Heart right ventricle (tissue), 16 donors: ENCODE measurements at places on chromosomes 12 and 14. TPM values are rescaled to one million over a fixed set of nuclear protein-coding genes. Genes with fewer than 3 reads are reported as not detected.
A peak's percentile ranks its signal among the peaks of the same experiment; 100 is the strongest.

Gene TDRD9
- total RNA-seq = 1.6 TPM

- no peak for DNase-seq
Observed at GRCh38 chr14:84017495-84017894, 1512.4 kb upstream of the FLRT2 start.

- DNase-seq = no peak
Observed at GRCh38 chr14:67967206-67967605, 147.6 kb downstream of the RAD51B start.

GRCh38 chr12:120394483-120395367 is 25.8 kb upstream of the MSI1 start:
- DNase-seq = no peak

- no peak for DNase-seq
Observed at GRCh38 chr14:79596551-79596950, 614.8 kb downstream of the DIO2 start.

GRCh38 chr14:89267163-89267562 is 149.9 kb downstream of the FOXN3 start:
- DNase-seq = no peak

GRCh38 chr12:56317675-56318074 is 1.9 kb upstream of the CNPY2 start:
- DNase-seq = no peak

DNA sequence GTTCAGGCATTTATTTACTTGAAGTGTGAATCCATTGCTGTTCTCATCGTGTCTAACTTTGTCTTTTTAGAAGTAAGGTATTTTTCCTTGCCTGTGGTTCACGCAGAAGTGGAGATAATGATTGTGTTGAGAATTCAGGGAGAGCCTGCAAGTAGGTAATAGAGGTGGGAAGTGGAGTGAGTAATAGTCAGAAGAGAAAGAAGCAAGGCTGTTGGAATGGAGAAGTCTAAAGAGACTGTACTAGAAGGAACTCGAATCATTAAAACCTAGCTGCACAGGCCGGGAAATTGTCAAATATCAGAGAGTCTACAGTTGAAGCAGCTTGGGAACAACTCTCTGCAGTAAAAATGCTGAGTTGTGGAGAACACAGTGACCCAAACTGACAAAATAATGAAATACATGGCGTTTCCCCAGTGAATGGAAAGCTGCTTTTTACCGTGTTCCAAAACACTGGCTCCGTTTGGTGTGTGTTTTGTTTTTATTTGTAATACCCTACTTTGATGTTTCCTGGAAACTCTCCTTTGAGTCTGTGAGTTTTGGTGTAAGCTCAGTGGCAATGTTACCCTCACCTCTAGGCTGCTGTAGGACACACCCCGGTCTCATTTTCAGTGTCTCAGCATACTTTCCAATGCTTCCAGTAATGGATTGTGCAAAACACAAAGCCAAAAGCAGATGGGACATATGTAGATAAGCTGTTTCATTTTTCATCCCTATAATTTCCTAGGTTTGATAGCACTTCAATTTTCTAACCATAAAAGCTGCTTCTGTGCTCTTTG is 146.6 kb downstream of the CRADD start:
- DNase-seq = no peak

Gene WNT1
- total RNA-seq = not detected

Gene SIX4
- total RNA-seq = 0.72 TPM

GRCh38 chr12:4701395-4702190 is 18.6 kb upstream of the GALNT8 start:
- DNase-seq = no peak

DNA sequence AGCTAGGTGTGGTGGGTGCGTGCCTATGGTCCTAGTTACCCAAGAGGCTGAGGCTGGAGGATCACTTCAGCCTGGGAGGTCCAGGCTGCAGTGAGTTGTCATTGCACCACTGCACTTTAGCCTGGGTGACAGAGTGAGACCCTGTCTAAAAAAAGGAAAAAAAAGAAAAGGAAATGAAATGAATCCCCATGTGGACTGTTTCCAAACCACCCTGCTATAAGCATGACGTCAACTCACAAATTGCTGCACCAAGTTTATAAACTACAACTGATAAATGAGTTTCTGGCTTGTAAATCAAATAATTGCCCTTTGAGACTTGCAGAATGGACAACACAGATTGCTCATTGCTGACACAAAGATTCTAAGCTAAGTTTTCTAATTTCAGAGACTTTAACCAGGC is 51.0 kb upstream of the STK38L start:
- no peak for DNase-seq

- no peak for DNase-seq
Observed at GRCh38 chr14:78242086-78242485, 71.9 kb downstream of the NRXN3 start.

Gene ACOT6
- not detected for total RNA-seq

Gene EFS
- 3.7 TPM for total RNA-seq

- DNase-seq = no peak
Observed at GRCh38 chr14:31071151-31071550, 45.0 kb upstream of the STRN3 start.

Gene GMPR2
- 28.6 TPM for total RNA-seq

GRCh38 chr12:108484431-108484830 is 30.6 kb upstream of the FICD start:
- no peak for DNase-seq

DNA sequence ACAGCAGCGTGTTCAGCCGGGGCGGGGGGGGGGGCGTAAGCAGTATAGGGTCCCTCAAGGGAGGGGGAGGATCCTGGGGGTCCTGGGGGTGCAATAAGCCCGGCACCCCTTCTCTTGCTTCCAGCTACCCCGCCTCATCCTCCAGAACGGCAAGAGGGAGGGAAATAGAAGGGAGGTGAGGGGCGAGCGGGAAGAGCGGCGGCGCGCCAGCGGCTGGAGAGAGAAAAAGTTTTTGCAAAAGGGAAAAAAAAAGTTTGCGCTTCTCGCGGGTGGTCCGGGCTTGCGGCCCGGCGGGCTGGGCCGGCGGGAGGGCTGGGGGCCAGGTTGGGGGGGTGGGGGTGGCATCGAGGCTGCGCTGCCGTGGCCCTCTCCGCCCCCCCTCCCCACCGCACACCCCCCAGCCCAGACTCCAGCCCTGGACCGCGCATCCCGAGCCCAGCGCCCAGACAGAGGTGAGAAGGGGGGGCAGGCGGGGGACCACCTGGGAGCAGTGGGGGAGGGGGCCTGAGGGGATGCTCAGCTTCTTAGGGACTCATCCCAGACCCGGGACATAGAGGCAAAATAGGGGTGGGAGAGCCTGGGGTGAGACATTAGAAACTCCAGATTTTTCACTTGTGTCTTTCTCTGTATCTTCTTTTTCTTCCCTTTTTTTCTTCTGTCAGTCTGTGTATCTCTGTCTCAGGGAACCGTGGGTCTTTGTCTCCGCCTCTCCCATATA is at the start of gene GLI1:
Gene GLI1, plus strand, starts transcription at position 36 of the 718 bp plus-strand sequence. CDS start 3,907 bp downstream, outside the sequence.
- no peak for DNase-seq

GRCh38 chr14:101473045-101473729 is 88.1 kb upstream of the DIO3 start:
- no peak for DNase-seq

DNA sequence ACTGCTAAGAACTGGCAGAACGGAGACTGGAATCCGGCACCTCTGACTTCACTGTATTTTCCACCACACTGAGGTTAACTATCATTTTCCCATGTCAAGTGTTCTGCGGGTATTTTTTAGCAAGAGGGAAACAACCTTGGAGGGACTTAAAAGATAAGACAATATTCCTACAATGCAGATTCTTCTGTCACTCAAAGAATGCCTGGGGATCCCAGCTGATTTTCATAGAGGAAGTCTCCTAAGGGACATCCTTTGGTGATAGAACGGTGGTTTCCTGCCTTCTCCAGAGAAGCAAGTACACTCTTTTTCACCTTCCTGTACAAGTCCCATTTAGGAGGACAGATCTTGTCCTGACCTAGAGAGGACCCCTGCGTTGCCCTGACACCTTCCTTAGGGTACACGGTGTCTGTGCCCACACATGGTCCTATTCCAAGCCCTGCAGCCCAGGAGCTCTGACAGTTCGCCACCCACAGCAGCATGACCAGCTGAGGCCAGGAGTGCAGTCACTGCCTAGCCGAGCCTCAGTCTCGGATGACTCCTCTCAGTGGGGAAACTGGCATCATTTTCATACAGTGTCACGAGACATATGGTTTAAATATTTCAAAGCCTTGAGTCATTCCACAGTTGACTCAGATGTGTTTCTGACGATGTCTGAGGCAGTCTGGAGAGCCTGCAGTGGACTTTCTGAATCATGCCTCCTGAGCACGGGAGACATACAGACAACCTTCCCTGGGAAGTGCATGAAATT is 181.3 kb upstream of the FKBP4 start:
- DNase-seq = no peak

DNA sequence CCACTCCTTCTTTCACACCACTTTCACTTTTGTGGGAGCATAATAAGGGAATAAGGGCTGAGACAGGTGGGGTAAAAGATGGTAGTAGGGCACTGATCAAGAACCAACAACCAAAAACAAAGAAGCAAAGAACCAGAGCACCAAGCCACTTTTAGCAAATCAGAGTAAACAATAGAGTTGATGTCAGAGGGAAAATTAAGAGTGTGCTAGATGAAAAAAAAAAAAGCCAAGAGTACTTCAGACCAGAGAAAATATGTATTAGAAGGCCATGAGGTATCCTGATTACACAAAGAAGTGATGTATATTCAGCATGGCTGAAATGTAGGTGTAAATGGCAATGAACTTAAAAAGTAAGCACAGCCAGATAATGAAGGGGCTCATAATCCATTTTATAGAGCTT is 75.4 kb downstream of the ABCC9 start:
- DNase-seq = no peak

GRCh38 chr12:15882118-15882971 is at the start of gene STRAP:
Gene STRAP, plus strand, starts transcription at chr12:15882387. Its CDS starts 321 bp downstream, at chr12:15882708.
- peak; percentile 96 for DNase-seq

DNA sequence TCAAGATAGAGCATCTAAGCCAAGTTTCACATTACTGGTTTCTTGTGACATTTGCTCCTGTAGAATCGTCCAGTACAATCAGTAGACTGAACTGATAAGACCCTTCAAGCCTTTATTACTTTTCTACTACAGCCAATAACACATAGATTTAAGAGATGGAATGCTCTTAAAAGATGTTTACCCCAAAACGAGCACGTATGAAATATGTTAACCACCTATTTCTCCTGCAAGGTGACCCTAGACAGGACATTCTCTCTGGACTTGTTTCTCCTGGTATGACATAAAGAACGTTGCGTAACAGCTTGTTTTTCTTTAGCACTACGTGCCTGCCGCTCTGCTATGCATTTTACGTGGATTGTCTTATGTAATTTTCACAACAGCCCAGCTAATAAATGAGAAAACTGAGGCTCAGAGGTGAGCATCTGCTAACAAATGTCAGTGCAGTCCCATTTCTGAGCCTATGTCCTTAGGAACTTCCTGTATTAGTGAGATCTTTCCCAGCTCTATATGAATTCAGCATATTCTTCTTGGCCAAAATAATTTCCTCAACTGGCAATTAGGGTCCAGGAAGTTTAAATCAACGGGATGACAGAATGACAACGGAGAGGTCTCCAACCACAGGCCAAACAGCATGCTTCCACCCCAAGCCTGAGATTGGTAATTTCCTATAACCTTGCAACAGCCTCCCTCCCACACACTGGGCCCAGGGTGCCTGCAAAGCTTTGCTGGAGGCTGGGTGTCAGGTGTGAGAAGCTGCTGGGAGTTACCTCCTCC is 3.7 kb downstream of the NFKBIA start:
- DNase-seq = no peak

- no peak for DNase-seq
Observed at GRCh38 chr12:30026621-30027234, 243.0 kb upstream of the TMTC1 start.

DNA sequence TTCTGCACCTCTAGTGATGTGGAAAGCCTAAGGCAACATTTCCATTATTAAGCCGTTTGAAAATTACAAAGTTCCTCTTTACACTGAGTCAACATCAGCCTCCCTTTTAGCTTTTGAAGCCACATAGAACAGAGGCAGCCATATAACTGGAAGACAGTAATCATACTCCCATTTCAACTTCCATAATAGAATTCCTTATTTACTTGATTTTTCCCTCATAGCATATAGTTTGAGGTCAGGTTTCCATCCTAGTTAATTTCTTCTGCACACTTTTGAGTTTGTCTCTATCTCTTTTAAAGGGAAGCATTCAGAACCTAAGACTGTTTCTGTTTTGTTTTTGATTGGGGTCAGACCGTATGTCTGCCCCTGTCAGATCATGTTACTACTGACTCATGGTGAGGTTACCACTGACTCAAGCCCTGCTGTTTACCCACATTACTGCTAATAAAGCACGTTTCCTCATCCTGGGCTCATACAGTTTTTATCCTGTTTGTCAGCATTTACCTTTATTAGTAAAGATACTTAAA is 161.0 kb downstream of the SLC38A4 start:
- DNase-seq = no peak

DNA sequence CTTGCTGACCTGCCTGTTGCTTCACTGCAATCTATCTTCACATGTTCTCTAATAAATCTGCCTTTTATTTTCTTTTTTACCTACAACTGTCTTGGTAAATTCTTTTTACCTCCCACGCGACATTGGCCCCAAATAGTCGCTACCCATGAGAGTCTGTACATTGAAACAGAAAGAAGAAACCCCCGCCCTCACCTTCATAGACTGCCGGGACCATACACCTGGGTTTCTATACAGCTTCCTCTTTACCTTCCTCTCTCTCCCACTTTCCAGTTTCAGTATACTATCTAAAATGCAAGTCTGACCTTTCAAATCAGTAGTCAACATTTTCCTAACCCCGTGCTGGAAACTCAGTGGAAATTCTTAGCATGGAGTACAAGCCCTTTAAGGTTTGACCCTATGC is 4.8 kb downstream of the SLC8A3 start:
- no peak for DNase-seq

DNA sequence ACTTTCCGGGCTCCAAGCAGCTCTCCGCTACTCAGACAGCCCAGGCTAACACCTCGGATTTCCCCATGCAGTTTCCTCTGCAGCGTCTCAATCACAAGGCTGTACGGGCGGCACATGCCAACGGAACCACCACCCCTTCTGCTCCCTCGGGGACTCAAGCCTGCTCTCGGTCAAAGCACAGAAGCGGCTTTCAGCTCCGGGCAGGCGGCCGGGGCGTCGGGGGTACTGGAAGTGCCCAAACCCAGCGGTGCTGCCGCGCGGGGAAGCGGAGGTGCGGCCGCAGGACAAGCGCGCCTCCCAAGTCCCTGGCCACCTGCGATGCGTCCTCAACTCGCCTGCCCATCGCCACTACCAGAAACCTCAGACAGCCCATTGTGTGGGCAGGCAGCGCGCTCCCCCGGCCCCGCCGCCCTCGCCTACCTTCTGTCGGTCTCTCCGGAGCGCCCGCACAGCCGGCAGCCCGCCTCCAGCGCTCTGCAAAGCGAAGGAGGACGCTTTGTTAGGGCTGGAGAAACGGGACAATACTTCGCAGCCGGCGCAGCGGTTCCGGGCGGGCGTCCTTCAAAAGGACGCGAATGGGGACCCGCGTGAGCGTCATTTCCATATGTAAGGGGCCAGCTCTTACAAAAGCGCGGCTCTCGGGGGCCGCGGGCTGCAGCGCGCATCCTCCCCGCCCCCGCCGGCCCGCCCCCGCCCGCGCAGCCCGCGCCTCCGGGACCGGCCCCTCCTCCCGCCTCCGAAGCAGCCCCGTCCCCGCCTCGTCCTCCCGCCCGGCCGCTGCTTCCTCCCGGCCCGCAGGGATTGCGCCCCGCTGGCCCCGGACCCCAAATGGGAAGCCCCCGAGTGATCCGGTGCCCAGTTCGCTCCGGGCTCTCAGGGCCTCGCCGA is 674 bp downstream of the NIN start:
- DNase-seq = peak; percentile 52

- no peak for DNase-seq
Observed at GRCh38 chr12:12212769-12213168, 54.1 kb downstream of the LRP6 start.
